ENCODE measurements at places on chromosomes 12 and 14.
A peak's percentile ranks its signal among the peaks of the same experiment; 100 is the strongest.

DNA sequence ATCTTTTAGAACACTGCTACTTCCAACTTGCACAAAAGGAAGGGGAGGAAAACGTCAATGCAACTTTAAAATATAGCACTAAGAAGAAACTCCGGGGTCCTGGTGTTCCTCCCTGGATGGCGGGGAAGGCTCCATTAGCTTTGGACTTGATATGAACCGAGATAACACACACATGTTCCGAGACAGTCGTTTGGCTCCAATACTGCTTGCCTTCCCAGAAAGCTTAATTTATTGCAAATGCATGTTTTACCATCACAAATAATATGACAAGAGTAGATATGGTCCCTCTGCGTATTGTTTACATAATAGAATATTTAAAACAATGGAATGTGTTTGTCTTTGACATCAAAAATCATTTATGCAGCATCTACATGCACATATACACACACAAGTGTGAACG lies 87.6 kb upstream of the CLMN start:
- no peak for DNase-seq

GRCh38 chr12:53005215-53005985 lies 856 bp upstream of the EIF4B start:
- DNase-seq: peak; percentile 17

GRCh38 chr12:66495709-66496108 lies 183.2 kb downstream of the GRIP1 start:
- DNase-seq: no peak

DNA sequence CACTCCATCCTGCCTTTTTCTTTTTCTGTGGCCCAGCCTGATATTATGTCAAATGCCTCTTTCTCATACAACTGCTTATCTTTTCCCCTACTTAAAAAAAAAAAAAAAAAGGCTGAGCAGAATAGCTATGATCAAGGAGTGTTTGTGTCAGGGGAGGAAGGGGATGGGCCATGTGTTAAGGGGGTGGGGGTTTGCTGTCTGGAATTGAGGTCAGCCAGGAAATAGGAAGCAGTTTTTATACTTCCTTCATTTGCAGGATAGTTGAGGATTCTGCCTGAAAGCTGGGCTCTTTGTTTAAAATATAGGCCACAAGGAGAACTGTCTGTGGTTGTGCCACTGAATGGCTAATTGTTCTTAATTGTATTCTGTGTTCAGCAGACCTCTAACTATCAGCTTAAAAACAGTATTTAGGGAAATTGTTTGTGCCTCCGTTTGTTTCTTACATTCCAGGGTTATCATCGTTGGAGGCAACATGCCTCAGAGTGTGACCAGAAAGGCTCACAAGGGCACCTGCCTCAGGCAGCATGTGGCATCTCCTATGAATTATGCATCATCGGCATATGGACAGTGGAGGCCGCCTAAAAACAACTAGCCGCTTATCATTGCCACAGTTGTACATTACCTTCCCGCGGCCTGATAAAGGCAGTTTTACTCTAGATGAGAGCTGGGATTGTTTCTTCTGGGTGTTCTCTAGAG lies 96.0 kb downstream of the SRGAP1 start:
- peak; percentile 23 for DNase-seq

- no peak for DNase-seq
Measured at GRCh38 chr14:30317729-30318128, 241.2 kb upstream of the G2E3 start.

Data from hematopoietic multipotent progenitor cell treated with erythropoietin and hydrocortisone succinate and interleukin-3 and kit ligand, for 4 days (in vitro differentiated cells).